Fibroblast of lung (primary cell): ENCODE measurements at places on chromosomes 6 and 20. TPM values are rescaled to one million over a fixed set of nuclear protein-coding genes. Genes with fewer than 3 reads are reported as not detected.

MICB gene
- total RNA-seq = 6.2 and 17.2 TPM in 2 replicates

DNA sequence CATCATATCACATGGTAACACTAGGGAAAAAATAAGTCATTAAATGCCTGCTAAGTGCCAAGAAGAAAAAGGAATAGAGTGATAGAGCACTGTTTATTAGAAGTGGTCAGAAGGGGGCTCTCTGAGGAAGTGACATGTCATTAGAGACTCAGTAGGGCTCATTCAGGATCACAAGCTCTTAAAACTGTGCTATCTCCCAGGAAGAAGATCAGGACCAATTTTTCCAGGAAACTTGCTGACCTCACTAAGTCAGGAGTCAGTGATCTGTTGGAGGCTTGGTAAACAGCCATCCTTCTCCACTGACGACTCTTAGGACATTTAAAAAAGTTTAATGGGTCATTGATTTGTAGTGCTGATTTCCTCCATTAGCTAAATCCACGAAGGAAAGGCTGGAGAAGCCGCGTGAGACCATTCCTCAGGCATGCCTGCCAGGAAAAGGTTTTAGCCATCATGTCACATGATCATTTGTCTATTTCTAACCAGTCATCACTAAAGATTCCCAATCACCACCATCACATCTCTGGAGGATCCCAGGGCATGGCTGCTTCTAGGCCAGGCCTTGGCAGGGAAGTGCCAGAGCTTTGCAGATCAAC lies 5.9 kb upstream of the PTPN1 start:
- DNase-seq = peak; percentile 57
- H3K4me1 ChIP-seq = peaks cover 8% of the 10 kb centered on the region
- no peaks in the 10 kb centered on the region for H3K27me3 ChIP-seq
- H3K4me3 ChIP-seq = no peak overlapping the region
- H3K27ac ChIP-seq = peak overlapping the region; percentile 34
- no peaks in the 10 kb centered on the region for H3K36me3 ChIP-seq

DNA sequence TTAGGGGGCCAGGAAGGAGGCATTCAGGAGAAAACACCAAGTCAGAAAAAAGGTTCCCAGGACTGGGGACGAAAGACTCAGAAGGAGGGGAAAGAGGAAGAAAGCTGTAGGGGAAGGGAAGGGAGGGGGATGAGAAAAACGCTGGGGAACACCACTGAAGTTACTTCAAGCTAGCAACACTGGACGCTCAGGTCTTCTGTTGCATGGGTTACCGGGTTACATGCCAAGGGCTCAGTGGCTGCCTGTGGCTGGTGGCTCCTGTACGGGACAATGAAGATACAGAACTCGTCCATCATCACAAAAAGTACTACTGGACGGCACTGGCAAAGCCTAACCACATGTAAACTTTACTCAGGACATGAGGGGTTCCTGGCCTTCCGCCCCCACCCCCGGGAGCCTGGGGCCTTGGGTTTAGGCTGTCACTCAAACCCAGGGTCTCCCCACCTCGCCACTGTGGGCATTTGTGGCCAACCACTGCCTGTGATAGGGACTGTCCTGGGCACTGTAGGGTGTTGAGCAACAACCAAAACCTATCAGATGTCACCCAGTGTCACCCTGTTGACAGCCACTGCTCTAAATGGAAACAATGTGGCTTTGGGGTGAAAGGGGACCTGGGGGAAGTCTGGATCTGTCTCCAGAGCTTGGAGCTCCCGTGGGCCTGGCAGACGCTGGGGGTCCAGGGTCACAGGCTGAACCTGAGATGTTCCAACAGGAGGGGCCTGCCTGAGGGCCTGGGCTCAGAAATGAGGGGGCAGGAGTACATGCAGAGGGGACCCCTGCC lies 40.3 kb upstream of the CD93 start:
- H3K36me3 ChIP-seq = no peaks in the 10 kb centered on the region
- no peaks in the 10 kb centered on the region for H3K27me3 ChIP-seq
- H3K4me3 ChIP-seq = no peak overlapping the region
- no peak overlapping the region for H3K27ac ChIP-seq
- DNase-seq = no peak
- H3K4me1 ChIP-seq = peaks cover 4% of the 10 kb centered on the region

SLC35D3 gene
- total RNA-seq = not detected in 2 replicates
